ENCODE measurements at places on chromosomes 12 and 14.

GRCh38 chr12:104583301-104583700, 126.6 kb downstream of the CHST11 start:
- no peak for DNase-seq

DNA sequence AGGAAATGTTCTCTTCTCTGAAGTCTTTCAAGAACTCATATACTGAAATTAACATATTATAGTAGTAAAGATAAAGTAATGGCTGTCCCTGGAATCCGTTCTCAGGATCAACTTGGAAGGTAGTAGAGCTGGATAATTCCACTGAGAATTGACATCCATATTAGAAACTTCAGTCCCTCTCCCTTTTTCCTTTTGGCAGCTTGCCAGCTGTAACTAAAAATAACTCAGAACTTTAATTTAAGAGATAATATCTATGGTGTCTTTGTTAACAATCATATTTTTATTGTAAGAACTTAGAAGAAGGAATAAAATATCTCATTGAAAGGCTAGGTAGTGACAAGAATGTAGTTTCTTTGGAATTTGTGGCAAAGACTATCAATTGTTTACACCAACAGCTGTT, 61.4 kb upstream of the PLEKHA5 start:
- no peak for DNase-seq

- DNase-seq = no peak
Measured at GRCh38 chr12:65520658-65521057, 242.2 kb downstream of the MSRB3 start.

- no peak for DNase-seq
Measured at GRCh38 chr12:132946246-132946820, 9.8 kb downstream of the ZNF605 start.

DNA sequence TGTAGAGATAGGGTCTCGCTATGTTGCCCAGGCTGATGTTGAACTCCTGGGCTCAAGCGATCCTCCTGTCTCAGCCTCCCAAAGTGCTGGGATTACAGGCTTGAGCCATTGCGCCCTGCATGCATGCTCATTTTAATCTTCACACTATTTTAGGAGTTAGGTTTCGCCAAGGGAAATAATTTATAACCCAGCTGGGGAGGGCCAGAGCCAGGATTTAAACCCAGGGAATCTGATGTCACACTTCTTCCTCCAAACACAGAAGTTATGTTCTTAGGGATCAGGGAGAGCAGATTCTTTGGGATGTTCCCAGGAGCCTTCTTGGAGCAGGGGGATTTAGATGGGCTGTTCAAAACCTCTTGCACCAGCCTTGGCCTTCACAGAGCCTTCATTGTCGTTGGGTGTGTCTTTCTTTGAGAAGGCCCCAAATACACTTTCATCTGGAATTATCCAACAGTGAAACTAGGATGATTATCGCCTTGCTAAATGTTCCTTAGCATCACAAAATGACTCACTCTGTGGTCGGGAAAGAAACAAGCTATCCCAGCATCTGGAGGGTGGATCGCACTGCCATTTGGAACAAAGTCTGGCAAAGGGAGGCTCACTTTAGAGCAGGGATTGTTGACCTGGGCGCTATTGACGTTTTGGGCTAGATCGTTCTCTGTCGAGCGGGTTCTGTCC, 8.2 kb upstream of the PPP1CC start:
- DNase-seq = no peak

DNA sequence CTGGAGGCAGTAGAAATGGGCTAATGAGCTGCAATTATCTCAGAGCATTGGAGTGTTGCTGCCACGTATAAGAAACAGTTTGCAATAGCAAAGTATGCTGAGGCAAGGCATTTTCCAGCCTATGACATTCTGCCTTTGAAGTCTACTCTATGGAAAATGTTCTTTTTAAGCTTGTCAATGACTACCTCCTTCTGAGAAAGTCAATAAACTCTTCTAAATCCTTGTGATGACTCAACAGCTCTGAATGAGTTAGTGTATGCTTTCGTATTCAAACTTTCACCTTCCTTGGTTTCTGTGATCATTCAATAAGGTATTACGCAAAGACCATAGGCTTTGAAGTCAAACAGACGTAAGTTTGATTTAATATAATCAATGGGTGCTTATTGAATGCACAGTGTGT, 111.2 kb downstream of the CAPZA3 start:
- DNase-seq = no peak

- no peak for DNase-seq
Measured at GRCh38 chr14:72962829-72963312, 36.6 kb downstream of the DCAF4 start.

- DNase-seq = no peak
Measured at GRCh38 chr14:34180434-34180833, 229.6 kb upstream of the EGLN3 start.

- DNase-seq = no peak
Measured at GRCh38 chr12:1403417-1403816, 191.0 kb downstream of the FBXL14 start.

DNA sequence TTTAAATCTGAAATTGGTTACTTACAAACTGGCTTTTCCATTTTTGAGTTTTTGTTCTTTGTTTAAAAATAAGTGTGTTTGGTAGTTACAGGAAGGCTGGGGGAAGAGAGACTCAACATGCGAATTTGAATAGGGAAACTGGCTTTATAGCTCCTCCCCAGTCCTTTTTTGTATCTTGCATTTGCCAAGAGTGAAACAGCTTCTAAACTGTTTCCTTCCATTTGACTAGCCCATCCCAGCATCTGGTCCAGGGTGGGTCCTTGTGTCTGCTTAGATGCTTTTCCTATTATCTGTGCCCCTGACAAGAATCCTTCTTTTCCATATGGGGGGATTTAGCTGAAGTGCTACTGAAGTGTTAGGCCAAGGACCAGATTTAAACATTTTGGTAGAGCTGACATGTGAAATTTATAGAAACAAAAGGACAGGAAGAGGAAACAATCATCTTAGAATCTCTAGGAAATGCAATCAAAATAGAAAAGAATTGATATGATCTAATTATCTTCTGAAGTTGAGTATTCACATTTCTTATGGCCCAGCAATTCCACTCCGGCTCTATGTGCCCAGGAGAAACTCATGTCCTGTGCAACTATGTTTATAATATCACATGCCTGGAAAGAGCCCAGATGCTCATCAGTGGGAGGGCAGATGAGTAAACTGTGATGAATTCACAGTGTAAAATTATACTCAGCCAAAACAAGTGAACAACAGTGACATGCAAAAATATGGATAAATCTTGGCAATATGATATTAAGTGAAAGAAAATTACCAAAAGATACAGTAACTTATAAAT, 7.4 kb downstream of the SMOC1 start:
- no peak for DNase-seq

DNA sequence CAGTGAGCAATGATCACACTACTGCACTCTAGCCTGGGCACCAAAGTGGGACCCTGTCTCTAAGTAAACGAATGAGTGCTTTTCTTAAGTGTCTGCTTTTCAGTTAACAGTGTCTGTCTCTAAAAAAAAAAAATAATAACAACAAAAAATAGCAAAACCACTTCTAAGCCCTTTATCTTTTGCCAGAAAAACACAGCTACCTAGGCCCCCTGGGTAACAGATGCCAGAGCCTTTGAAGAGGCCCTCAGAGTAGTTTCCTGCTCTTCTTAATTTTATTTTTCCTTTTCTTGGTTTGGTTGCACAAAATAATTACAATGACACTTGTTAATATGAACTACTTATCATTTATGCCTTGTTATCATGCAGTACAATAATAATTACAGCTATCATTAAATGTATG, 32.8 kb upstream of the RAP1B start:
- DNase-seq = no peak

- DNase-seq = no peak
Measured at GRCh38 chr12:82709794-82710355, 23.2 kb downstream of the TMTC2 start.

DNA sequence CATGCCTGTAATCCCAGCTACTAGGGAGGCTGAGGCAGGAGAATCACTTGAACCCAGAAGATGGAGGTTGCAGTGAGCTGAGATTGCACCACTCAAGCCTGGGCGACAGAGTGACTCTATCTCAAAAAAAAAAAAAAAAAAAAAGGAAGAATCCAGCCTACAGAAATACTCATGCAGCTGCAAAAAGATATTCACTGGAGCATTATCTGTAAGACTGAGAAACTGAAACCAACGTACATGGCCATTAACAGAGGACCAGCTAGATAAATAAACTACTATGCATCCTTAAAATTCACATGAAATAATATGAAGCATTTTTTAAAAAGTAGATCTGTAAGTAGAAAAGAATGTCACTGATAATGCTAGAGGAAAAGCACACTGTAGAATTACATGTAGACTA, 3.5 kb downstream of the SLC7A7 start:
- no peak for DNase-seq

Measured in right lobe of liver (tissue), 6 donors.